ENCODE measurements at places on chromosomes 13 and 19.

GRCh38 chr19:48489608-48490216 is 20.5 kb downstream of the CYTH2 start:
- DNase-seq, result peak; percentile 85

- DNase-seq, result no peak
Measured at GRCh38 chr19:18506101-18506930, 15.6 kb downstream of the ELL start.

DNA sequence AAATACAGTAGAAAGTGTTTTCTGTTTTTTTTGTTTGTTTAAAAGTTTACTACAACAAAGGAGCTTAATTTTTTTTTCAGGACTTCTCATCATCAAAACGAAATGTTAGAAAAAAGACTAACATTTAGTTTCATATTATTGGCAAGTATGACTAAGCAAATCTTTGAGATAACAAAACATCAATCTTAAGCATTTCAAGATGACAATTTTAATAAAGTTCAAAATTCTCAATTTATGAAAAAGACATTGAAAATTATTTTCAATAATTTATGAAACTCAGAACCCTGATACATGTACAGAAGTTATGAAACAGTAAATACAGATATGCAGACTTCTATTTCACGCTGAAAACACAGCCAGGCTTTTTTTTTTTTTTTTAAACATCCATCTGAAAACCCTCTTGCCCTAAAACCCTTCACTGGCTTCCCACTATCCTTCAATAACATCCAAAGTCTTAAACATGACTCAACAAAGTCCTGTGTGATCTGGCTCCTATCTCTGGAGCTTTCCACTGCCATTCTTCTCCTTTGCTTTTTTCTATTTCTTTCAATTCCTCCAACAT is 3.9 kb downstream of the RBM26 start:
- DNase-seq, result no peak

- no peak for DNase-seq
Measured at GRCh38 chr13:35841060-35841521, 290.1 kb downstream of the DCLK1 start.

DNA sequence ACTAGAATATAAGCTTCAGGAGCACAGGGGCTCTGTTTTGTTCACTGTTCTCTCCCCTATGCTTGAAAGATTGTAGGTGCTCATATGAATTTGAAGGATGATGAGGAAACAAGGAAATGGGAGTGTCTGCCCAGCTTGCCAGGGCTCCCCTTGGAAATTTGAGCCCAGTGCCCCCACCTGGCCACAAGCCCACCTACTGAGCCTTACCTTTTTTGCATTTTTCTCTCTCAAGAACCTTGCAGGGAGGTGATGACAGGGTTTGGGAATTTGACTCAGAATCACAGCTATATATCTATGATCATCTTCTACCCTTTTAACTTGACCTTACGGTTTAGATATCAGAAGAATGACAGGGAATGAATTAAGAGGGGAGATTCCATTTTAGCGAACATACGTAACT is 33.8 kb downstream of the SERP2 start:
- no peak for DNase-seq

- no peak for DNase-seq
Measured at GRCh38 chr19:17519967-17520366, 8.5 kb downstream of the PGLS start.

GRCh38 chr13:24008679-24009078 is 111.4 kb upstream of the C1QTNF9B start:
- no peak for DNase-seq

DNA sequence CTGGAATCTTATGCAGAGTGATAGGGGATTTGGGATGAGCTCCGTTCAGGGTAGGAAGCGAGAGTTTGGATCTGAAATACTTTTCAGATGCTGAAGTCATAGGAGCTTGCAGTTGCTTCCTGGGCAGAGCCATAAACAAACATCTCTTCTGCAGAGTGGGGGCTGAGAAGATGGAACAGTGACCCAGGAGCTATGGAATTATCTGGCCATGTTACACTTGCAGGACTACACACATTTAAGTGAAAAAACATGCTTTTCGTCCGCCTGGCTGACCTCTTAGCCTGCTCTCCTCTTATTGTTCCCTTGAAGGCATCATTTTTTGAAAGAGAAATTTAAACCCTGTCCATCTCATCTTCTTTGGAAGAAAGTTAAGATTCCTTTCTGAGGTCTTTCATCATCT is 40.7 kb downstream of the PSG11 start:
- DNase-seq, result no peak

DNA sequence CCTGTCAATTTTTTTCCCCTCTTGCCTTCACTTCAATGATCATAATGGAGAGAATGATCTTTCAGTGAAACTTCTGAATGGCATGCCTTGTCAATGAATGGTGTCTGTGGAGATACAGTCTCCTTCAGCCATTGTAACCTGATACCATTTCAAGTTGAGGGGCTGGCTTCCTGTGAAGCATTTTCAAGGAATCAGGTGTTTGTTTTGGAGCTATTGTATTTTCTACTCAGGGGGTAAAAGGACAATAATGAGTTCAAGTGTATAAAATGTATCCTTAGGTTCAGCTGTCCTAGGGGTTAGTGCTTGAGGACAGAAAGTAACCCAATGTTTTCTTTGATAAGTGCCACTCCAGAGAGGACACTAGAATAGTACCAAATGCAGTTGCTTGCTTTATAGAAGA is 23.8 kb upstream of the CBY2 start:
- no peak for DNase-seq

DNA sequence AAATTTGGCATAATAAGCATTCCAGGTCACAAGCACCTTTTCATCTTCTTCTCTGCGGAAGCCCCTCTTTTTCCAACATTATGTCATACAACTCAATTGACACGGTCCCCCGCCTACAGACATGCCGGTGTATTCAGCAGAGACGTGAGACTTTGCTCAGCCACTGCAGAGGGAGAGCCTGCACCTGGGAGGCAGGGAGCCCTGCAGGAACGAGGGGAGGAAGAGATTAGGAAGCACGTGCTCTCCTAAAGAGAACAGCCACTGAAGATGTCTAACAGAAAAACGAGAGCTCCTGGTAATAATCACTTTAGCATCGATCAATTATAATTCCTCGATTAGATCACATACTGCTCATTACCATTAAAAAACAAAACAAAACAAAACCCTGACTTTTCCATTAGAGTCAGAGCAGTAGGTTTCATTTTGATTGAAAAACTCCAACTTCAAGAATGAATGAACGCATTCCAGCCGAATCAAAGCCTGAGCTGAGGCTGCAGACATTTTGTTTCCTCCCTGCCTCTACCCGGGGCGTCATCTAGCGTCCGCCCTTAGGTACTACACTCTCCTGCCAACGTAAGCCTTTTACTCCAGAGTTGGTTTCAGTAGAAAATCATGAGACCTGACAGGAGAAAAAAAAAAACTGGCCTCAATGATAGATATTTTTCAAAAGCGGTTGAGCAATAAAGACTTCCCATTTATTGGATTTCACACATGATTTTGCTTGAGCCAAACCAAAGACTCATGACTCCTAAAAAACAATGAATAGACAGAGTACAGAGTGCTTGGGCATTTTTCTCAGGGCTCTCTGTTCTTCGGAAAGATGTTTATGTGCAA is 194.5 kb downstream of the KATNAL1 start:
- DNase-seq, result peak; percentile 74

GRCh38 chr13:45398877-45399276 is 19.3 kb downstream of the SLC25A30 start:
- DNase-seq, result no peak

DNA sequence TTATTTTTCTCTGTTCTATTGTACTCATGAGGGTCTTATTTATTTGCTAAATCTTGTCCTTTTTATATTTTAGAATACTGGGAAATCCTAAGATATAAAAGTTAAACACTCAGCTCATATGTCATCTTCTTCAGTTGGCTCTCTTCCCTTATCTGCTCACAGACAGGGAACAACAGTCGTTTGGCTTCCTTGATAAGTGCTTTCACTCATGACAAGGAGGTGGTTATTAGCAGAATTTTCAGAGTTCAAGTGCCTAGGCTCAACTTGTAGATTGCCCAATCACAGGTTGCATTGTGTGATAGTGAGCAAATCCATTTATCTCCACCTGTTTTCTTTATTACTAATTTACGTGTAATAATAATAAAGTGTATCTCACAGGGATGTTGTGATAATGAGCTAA is 620.3 kb upstream of the PCDH20 start:
- no peak for DNase-seq

- no peak for DNase-seq
Measured at GRCh38 chr13:26693749-26694463, 66.7 kb downstream of the GPR12 start.

GRCh38 chr13:113862931-113863523 is 849 bp downstream of the GAS6 start:
- DNase-seq, result peak; percentile 73

DNA sequence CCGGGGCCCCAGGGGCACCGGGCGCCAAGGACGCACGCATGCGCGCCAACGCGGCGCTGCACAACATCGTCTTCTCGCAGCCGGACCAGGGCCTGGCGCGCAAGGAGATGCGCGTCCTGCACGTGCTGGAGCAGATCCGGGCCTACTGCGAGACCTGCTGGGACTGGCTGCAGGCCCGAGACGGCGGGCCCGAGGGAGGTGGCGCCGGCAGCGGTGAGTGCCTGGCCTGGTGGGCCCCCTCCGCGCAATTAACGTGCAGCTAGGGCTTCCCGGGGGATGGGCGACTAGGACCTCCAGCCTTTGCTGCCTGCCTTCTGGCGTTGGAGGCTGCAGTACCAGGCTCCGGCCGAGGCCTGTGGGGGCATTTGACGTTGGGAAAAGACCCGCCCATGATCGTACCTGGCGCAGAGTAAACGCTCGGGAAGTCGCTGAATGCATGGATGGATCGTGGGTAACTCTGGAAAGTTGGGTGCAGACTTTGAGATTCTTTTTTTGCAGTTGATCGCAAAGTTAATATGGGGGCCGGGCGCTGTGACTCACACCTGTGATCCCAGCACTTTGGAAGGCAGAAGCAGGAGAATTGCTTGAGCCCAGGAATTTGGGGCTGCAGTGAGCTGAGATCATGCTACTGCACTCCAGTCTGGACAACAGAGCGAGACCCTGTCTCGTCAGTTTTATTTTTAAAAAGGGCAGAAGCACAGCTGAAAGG is 7.3 kb downstream of the APC2 start:
- DNase-seq, result no peak

DNA sequence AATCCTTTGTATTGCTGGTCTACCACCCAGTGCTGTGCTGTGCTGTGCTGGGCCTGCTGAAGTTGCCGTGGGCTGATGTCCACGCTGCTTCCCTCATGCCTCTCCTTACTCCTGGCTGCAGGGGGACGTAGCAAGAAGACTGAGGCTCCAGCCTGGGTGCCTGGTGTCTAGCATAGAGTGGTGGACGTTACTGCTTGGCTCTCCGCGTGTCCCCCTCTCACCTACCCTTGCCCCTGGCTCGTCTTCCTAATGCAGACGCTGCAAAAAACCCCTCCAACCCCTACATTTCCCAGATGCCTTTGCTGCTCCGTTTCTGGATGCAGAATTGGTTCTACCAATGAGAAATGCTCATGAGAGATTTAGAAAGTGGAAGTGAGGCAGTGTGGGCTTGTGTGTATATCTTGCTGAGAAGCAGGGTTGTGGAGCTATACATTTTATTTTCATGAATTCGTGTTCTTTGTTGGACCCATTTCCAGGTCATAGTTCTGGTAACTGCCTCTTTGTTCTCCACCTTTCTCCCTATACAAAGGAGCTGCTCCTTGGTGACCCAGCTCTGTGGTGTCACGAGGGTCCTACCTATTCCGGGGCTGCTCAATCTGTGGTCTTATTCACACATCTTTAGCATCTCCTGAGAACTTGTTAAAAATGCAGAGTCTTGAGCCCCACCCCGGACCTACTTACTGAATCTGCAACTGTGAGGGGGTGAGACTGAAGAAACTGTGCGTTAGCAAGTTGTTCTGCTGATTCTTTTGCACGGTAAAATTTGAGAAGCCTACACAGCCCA is 7.9 kb upstream of the DENND1C start:
- no peak for DNase-seq

DNA sequence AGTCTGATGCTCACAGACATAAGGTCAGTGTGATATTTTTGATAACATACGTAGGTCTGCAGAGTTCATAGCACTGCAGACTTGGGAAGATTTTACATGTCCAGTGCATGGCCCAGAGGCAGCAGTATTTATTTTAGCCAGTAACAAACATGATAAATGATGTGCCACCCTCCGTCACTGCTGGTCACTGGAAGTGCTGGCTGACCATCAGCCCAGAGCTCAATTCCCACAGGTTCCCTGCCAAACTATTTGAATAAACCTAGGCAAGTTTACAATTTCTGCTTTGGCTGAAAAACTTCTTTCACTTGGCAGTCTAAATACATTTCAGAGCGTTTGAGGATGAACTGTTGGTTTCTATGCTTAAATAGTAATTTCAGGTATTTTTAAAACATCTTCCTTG is 135.5 kb upstream of the EDNRB start:
- DNase-seq, result no peak

DNA sequence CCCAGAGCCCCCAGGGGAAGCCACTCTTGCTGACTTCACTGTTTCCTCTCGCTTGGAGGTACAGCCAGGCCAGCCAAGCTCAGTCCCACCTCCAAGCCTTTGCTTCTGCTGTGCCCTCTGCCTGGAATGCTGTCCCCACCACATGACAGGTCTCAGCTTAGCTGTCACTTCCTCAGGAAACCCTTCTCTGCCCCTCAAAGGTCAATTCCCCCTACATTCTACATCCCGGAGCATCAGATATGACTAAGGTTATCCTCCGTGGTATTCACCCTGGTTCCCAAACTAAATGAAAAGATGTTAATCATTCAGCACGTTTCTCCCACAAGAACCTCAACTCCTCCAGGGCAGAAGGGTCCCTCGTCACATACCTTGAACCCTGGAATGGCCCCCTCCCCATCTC is 53.5 kb downstream of the PTPRS start:
- no peak for DNase-seq

DNA sequence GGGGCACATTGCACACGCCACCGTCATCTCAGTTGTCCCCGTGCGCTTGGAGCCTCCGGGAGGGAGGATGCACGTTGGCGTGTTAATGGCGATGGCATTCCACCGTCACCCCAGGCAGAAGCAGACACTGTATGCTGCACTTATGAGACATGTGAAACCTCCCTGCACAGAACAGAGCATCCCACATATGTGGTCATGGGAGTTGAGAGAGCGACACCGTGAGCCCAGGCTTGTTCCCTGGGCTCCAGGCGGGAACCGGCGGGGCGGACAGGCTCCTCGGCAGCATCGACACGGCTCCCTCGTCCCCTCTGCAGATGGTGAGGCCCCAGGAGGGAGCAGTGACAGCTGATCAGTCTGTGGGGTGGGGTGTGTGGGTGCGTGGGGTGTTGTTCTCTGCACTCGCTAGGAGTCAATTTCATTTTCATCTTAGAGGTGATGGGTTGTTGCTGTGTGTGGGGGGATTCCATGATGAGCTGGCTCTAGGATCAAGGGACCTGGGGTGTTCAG is 40.4 kb downstream of the CRTC1 start:
- DNase-seq, result no peak

DNA sequence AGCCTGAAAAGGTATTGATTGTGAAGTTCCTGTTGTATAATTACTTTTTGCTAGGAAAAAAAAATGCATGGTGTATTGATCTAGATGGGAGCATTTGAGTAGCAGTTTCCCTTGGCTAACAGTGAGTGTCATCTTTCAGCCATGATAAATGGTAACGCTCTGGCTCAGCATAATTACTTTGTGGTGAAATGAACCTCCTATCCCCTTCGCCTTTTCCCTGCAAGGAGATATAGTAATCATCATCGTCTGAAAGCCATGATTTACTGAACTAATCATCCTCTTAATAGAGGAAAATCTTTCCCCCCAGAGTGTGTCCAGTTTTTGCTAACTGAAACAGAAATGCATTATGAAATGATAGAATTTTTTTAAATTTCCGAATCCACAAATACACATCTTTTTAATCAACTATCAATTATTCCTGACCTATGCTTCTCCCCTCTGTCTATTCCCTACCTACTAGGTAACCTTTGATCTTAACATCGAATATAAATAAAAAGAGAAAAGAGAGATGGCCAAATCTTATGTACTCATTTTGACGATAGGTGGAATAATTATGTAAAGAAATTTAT is 88.7 kb downstream of the MAB21L1 start:
- no peak for DNase-seq
